Muscle of leg (tissue), 16 donors: ENCODE measurements at places on chromosomes 7 and 10. TPM values are rescaled to one million over a fixed set of nuclear protein-coding genes. Genes with fewer than 3 reads are reported as not detected.

GRCh38 chr7:71453630-71454029 is 321.7 kb downstream of the GALNT17 start:
- no peak for DNase-seq

GRCh38 chr7:28364082-28364481 is 48.2 kb upstream of the CREB5 start:
- no peak for DNase-seq

GRCh38 chr10:33071857-33072256 is 113.8 kb upstream of the ITGB1 start:
- no peak for DNase-seq

Gene HOXA7
- total RNA-seq: 3.9 TPM

DNA sequence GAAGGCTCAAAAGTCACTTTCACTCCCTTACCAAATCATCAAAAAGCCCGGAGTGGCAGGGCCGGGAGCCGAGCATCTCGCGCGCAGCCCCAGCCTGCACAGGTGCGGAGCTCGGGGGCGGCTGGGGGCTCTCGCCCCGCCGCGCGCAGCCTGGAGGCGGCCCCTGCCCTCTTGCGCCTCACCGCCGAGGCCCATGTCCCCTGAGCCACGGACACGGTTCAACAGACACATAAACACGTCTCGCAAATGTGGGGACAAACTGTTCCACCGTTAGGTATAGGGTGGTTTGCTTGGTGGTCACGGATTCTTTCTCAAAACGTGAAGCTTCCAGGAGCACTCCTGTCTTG is 700 bp downstream of the GSAP start:
- DNase-seq: peak; percentile 20

Gene VWA2
- 0.04 TPM for total RNA-seq

Gene ICA1
- 4.7 TPM for total RNA-seq

Gene SDK1
- total RNA-seq: 3.1 TPM

Gene GHRHR
- total RNA-seq: 1.3 TPM

- DNase-seq: peak; percentile 35
Measured at GRCh38 chr10:63210611-63211196, 77.6 kb downstream of the NRBF2 start.

DNA sequence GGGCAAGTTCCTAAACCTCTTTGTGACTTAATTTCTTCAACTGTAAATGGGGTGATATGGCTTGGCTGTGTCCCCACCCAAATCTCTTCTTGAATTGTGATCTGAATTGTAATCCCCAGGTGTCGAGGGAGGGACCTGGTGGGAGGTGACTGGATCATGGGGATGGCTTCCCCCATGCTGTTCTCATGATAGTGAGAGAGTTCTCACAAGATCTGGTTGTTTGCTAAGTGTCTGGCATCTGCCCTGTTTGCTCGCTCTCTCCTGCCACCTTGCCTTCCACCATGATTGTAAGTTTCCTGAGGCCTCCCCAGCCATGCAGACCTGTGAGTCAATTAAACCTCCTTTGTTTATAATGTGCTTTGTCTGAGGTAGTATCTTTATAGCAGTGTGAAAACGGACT is 177.0 kb downstream of the MYOF start:
- no peak for DNase-seq

GRCh38 chr10:131141207-131141606 is 170.3 kb downstream of the TCERG1L start:
- no peak for DNase-seq

Gene SFRP5
- 0.75 TPM for total RNA-seq

GRCh38 chr7:84226759-84227158 is 32.2 kb upstream of the SEMA3A start:
- DNase-seq: no peak

Gene GPR26
- total RNA-seq: not detected

DNA sequence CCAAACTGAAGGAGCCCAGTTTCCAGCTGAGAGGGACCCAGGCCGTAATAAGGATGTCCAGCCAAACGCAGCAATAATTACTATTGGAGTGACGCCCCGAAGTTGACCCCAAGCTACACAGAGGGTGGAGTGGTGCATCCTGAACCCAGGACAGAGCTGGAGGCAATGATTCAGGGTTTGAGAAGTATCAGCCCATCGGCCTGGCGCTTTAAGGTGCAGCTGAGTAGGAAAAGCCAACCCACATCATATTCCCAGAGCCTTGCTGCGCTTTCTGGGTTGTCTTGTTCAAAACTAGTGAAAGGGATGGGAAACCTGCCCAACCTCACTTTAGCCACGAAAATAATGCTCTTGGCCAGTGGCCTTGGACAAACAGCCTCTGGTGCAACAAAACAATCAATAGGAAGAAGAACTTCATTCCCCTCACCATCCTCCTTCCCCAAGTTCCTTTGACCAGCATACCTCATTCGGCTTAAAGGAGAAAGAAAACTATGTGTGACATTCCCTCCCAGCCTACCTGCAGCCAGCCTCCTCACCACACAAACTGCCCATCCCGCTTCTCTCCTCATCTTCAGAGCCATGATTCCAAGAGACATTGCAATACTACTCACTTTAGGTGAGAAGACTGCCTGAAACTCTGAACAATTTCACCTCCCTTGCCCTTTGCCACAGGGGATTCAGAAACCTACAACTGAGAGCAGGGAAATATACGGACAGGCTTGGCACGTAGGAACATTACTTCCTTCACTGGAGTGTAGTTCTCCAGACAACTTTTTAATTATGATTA is 217.2 kb upstream of the MKLN1 start:
- DNase-seq: peak; percentile 21

Gene TMEM60
- total RNA-seq: 12.2 TPM

- DNase-seq: peak; percentile 40
Measured at GRCh38 chr10:84329196-84329611, 815 bp downstream of the CCSER2 start.

DNA sequence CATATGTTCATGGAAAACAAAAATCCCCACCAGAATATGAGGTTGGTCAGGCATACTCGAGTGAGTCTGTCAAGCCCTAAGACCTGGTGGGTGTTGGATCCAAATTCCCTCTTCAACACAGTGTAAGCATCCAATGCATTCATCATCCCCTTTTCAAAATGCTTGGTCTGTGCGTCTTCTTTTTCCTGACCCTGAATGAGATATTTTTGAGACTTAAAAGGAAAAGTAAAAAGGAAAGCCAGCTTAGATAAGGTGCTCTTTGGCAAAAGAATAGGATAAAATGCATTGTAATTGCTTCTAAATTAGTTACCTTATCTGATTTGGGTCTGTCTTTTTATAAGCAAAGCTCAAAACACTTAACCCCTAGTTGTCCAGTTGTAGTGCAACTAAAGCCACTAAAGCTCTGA is 331.5 kb downstream of the PTEN start:
- no peak for DNase-seq

DNA sequence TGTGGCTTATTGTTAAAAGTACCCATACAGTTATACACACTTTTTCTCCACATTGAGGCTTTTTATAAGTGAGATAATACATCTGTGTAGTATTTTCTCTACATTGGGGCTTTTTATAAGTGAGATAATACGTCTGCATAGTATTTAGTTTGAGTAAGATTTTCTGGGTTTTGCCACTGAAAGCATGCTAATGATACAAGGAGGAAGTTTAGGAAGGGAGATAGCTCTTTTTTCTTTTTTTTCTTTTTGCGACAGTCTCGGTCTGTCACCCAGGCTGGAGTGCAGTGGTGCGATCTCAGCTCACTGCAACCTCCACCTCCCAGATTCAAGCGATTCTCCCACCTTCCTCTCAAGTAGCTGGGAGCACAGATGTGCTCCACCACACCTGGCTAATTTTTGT is 13.3 kb downstream of the FAM107B start:
- DNase-seq: no peak
